ENCODE measurements at places on chromosomes 13 and 19.
A peak's percentile ranks its signal among the peaks of the same experiment; 100 is the strongest.

DNA sequence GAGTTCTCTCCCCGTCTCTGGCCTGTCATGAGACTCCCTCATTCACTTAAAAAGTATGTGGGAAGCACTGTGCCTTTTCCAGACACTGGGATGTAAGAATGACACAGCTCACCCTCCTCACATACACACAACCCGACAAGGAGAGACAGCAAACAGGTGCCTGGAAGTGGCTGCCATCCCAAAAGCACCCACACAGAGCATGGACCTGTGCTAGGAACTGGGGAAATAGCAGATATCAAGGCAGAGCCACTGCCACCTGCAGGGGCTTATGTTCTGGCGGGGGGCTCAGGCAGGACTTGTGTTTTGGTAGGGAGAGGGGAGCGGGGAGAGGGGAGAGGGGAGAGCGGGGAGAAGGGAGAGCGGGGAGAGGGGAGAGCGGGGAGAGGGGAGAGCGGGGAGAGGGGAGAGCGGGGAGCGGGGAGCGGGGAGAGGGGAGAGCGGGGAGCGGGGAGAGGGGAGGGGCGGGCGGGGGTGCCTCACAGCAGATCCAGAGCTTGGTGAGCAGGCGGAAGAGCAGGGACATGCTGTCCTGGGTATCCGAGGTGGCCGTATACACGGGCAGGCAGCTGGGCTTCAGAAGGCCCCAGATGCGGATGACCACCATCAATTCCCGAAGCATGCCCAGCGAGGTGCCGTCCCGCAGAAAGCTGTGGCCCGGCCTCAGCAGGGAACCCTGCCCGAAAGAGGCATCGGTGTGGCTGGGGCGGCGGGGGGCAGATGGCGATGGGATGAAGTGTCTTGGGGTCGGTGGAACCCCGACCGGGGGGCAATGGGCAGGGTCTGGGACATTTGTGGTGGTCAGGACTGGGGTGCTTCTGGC, 12.2 kb downstream of the CFD start:
- DNase-seq, result no peak

DNA sequence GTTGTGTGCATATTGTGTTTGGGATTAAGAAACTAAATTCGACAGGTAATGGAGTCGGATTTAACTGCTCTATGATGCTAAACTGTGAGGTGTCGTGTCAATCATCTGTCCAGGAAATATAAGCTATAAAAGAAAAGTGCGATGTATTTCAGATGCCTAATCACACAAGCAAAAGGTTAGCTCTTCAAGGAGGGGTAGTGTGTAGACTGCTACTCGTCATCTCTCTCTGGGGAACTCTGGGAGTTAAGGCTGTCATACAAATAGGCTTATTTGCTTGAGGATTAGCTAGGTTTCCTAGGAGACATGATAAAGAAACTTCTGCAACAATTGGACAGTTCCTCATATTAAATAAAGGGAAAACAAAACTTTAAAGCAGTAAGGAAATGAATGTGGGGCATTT, 462.1 kb downstream of the OLFM4 start:
- no peak for DNase-seq

DNA sequence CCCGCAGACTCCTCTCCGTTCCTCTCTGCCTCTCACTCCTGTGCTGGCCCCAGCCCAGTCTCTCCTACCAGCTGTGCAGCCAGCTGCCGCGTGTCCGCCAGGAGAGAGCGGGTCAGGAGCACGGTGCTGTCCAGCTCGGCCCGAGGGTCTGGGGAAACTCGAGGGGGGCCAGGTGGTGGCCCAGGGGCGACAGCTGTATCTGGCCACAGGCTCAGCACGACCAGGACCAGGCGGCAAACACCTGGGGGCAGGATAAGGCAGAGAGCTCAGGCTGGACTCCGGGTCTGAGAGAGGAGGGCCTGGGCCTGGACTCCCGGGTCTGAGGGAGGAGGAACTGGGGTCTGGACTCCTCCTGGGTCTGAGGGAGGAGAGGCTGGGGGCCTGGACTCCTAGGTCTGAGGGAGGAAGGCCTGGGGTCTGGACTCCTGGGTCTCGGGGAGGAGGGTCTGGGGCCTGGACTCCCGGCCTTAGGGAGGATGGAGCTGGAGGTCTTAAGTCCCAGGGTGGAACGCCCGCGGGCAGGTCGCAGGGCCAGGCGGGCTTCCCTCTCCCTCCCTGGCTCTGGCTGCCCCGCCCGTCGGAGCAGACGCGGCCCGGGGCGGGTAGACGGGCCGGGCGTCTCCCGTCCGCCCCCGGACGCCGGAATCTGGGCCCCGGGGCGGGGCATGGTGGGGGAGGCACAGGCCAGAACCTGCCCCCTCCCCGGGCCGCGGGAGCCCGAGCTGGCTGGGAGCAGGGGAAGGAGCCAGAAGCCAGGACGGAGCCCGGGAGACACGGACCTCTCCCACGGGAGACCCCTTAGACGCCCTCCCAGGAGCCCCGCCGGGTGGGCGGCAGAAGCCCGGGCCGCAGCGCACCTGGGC, 1.3 kb downstream of the IL11 start:
- no peak for DNase-seq

GRCh38 chr19:55484593-55485438, at the start of gene NAT14:
Gene NAT14 (plus strand): TSS chr19:55485188. CDS start chr19:55485709, 521 bp downstream.
- peak; percentile 31 for DNase-seq

- DNase-seq, result peak; percentile 9
Observed at GRCh38 chr19:4523306-4524110, 5.2 kb upstream of the PLIN4 start.

DNA sequence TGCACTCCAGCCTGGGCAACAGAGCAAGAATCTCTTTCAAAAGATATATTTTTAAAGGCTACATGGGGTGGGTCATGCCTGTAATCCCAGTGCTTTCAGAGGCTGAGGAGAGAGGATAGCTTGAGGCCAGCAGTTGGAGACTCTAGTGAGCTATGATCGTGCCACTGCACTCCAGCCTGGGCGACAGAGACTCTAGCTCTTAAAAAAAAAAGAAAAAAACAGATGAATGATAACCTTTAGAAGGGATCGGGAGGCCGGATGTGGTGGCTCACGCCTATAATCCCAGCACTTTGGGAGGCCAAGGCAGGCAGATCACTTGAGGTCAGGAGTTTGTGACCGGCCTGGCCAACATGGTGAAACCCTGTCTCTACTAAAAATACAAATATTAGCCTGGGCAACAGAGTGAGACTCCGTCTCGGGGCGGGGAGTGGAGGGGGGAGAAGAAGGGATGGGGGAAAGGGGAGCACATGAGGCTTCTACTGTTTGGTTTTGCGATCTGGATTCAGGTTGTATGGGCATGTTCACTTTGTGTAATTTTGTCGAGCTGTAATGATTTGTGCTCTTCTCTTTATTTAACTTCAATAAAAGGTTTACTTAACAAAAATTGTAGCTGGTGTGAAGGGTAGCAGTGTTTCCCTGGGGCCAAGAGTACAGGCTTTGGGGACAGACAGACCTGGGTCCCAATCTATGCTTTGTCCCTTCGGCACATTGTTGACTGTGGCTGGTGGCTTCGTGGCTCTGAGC, 1.1 kb upstream of the PSMC4 start:
- no peak for DNase-seq

DNA sequence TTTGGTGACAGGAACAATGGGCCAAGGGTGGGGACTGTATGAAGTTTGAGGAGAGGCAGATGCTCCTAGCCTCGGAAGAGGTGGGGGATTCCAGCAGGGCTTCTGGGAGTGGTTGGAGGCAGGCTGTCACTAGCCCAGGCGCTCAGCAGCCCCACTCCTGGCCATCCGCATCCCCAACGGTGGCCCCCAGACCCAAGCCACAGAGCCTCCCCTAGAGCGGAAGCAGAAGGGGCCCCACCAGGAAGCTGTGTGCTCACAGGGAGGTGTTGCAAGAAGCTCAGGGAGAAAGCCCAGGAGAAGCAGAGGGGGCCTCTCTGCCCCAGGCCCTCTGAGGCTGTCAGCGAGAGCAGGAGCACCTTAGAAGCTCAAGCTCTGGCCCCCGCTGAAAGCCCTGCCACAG, 8.3 kb downstream of the PRAM1 start:
- DNase-seq, result no peak

DNA sequence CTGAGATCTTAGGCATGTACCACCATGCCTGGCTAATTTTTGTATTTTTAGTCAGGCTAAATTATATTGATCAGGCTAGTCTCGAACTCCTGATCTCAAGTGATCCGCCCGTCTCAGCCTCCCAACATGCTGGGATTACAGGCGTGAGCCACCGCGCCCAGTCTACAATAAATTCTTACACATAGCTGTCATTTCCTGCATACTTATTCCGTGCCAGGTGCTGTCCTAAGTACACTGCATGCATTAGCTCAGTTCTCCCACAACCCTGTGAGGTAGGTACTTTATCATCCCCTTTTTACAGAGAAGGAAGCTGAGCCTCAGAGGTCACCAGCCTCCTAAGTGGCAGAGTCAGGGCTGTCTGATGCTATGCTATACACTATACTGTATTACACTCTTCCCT, 7.2 kb upstream of the RHPN2 start:
- no peak for DNase-seq

DNA sequence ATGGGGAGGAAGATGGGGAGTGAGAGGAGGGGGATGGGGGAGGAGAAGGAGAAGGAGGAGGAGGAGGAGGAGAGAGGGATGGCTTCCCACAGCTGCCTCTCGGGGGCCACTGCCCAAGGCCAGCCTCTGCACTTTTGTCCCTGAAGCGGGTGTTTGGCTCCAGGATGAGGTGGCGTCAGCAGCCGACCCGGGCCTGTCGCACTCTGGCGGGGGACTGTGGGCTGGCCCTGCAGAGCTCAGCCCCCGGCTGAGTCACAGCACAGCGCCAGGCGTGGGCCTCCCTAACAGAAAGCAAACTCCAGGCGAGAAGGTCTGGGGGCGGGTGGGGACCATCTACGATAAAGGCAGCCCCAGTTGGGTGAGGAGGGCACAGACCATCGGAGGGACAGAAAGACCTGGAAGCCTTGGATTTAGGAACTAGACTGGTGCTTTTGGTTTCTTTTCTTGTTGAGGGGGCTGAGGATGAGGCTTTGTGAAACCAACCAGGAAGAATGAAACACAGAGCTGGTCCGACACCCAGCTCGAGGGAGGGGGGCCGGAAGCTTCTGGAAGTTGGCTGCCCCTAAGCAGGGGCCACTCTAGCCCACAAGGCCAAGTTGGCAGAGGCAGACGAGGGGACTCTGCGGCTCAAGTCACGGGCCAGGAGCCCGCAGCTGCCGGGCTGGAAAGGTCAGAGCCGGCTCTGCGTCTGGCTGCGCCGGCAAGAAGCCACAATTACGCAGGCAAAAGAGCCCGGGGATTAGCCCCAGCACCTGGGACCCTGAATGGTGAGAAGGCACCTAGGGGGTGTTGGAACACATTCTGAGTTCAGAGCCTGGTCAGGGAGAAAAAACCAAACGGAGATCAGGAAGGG, 18.2 kb downstream of the LSM4 start:
- peak; percentile 70 for DNase-seq

GRCh38 chr13:54232700-54233099, 1204.1 kb downstream of the OLFM4 start:
- no peak for DNase-seq

- DNase-seq, result no peak
Observed at GRCh38 chr13:105008604-105009003, 1526.9 kb downstream of the EFNB2 start.

GRCh38 chr13:34751492-34751891, 190.6 kb upstream of the NBEA start:
- no peak for DNase-seq

DNA sequence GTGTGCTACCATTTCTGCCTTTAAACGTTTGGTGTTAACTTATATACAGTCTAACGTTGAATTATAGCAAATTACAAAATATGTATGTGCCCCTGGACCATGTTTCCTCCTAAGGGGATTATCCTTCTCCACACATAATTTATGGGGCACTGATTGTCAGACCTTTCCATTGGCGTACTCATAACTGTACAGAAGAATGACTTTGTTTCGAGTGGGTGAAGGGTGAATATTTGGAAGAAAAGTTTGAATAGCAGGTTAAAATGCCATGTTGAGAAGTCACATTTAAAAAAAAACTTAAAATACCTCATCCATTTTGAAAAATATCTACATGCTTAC, 58.8 kb downstream of the SLC10A2 start:
- no peak for DNase-seq

DNA sequence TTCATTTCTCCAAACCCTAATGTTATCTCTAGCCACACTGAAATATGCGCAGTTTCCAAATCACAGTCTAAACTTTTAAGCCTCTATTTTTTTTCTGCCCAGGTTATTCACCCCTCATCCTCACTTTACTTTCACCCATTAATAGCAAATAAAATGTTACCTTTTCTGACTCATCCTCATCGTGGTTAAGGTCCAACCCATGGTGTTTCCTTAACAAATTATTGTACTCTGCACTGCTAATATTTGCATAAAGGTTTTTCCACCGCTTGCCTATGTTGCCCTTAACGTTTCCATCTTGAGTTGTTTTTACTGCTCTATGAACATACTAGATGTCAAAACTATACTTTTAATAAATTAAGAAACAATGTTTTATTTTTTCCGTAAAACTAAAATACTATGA, 780.9 kb upstream of the KLHL1 start:
- no peak for DNase-seq

GRCh38 chr13:50529154-50529882, 314.2 kb downstream of the DLEU7 start:
- DNase-seq, result no peak

- no peak for DNase-seq
Observed at GRCh38 chr13:50589651-50590054, 253.8 kb downstream of the DLEU7 start.

GRCh38 chr13:106382534-106382933, 152.9 kb downstream of the EFNB2 start:
- no peak for DNase-seq

Measured in stimulated activated CD4-positive, alpha-beta T cell treated with anti-CD3 and anti-CD28 coated beads, Interleukin-15, amount 100 ng/mL, for 1 hour (primary cell).